ENCODE measurements at places on chromosomes 2 and 18.

DNA sequence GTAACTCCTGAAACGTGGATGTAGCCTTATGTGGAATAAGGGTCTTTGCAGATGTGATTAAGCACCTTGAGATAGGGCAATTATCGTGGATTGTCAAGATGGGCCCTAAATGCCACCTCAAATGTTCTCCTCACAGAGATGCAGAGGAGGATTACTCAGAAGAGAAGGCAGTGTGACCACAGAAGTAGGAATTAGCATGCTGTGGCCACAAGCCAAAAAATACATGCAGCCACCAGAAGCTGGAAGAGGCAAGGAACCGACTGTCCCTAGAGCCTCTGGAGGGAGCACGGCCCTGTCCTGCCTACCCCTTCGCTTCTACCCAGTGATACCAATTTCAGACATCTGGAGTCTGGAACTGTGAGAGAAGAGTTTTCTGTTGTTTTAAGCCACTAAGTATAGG is 47.3 kb upstream of the MGAT5 start:
- DNase-seq, result peak; percentile 43

GRCh38 chr2:86047575-86048382 is 57.9 kb downstream of the POLR1A start:
- no peak for DNase-seq

DNA sequence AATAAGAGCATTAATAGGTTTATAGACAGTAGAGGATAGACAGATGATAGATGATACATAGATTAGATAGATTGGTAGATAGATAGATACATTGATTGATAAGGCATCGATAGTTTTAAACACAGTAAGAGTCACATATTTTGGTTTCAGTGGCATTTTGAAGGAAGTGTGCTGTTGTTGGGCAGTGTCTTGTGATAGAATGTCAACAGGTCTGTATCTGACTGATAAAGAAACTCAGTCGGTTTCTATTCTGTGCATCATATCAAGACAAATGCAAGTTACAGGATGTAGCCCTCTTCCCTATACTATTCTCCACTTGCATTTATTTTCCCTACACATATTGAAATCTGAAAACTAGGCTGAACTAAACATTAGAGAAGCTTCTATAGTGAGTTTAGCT is 1229.0 kb upstream of the ZEB2 start:
- no peak for DNase-seq

- DNase-seq, result peak; percentile 43
Observed at GRCh38 chr2:216328347-216328746, 43.9 kb downstream of the MARCHF4 start.

DNA sequence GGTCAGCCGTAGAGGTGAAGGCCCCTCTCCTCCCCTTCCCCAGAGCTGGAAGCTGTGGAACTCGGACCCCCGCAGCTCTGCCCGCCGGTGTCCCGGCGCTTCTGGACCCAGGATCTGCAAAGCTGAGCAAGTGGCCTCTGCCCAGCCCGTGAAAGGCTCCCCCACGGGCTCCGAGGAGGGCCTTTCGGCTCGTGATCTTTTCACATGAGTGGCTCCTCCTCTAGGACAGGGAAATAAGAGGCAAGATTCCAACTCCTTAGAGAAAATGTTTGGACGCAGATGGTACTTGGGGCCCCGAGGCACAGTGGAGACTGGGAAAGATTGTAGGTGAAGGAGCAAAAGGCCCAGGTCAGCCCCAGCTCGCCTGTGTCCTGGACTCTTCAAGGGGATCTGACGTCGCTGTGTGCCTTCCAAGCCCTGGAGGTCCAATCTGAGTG is 48.2 kb upstream of the SP3 start:
- peak; percentile 91 for DNase-seq

- no peak for DNase-seq
Observed at GRCh38 chr2:233461481-233461891, 105.1 kb downstream of the USP40 start.

DNA sequence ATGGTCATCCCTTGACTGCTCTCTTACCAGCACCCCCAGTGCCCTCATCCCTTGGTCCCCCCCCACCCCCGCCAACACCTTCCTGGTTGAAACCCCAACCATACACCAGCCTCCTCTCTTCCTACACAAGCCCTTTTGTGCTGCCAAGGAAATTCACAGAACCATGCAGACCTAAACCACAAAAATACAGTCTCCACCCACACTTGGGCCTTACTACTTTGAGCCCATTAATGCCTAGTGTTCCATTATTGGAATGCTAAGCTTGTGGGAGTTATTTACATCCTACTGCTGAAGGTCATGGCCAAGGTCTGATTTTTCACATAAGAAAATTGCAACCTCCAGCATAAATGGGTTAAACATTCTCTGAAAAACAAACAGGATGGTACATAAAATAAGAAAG is 4.1 kb upstream of the CRACDL start:
- DNase-seq, result no peak

- no peak for DNase-seq
Observed at GRCh38 chr2:182481676-182482075, 54.8 kb upstream of the PDE1A start.

DNA sequence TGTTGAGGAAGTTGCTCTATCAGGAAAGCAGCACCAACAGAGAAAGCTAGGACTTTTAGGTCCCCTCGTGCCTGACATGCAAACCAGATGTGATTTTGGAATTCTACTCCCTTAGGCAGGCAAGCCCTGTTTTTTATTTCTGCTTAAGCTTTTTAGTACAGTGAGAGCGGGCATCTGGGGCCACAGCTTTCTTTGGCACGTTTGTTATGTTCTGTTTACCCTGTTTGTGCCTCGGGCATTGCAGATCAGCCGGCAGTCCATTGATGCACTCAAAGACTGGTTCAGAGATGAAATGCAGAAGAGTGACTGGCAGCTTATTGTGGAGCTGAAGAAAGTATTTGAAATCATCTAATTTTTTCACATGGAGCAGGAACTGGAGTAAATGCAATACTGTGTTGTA is 61.9 kb downstream of the EIF5B start:
- DNase-seq, result peak; percentile 70

All from fibroblast of gingiva (primary cell).